Activated CD4-positive, CD25-positive, alpha-beta regulatory T cell treated with anti-CD3 and anti-CD28 coated beads, Interleukin-2, amount 50 U/mL, for 24 hours (primary cell): ENCODE measurements at places on chromosomes 2 and 18.
A peak's percentile ranks its signal among the peaks of the same experiment; 100 is the strongest.

GRCh38 chr2:3324404-3325281 is 53.0 kb downstream of the EIPR1 start:
- no peak for ATAC-seq

GRCh38 chr2:17752246-17752645 is 1.4 kb downstream of the SMC6 start:
- ATAC-seq: no peak

DNA sequence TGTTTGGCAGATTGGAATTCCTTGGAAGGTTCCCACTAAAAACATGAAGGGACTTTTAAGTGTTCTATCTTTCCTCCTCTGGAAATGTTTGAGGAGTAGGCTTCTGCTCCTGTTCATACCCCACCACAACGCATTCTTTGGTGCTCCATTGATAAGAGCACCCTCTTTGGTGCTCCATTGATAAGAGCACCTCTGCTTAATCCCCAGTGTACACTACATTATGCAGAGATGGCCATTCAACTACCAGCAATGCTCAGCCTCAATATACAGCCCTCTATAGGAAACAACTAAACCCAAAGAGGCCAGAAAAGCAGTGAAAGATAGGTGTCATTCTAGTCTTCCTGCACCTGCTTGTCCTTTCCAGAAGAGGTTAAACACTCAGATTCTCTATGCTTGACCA is 1.8 kb upstream of the CHAC2 start:
- no peak for ATAC-seq

- ATAC-seq: peak; percentile 49
Measured at GRCh38 chr2:18605115-18605514, 15.7 kb upstream of the NT5C1B start.

GRCh38 chr2:105400138-105400540 is 1.3 kb upstream of the FHL2 start:
- ATAC-seq: no peak

DNA sequence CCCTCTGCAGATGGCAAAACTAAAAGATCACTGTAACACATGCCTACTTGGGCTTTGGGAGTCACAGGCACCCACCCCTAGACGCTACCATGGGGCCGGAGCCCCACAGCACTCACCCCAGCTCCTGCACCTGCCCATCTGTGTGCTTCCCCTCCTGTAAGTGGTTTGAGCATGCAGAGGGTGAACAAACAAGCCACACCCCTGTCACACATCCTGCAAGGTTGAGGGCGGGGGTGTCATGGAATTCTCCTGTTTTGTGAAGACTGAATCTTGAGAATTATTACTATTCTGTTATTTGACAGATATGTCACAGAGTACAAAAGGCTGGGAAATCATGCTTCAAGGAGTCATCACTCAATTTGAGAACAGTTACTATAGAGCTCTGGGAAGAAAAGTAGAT is 60.9 kb downstream of the RFTN2 start:
- no peak for ATAC-seq

DNA sequence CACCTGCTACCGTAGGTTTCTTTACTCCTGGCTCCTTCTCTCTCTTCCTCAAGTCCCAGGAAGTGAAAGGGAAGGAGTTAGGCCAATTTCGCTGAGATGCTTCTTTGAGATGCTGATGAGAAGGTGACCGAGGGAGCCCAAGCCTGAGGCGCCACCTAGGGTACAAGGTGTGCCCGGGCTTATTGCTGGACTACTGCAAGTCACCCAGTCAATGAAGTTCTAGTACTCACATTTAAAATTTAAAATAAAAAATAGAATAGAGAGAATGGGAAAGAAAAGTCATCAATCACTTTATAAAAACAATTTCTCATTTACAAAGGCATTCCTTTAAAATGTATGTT is 45.3 kb downstream of the ACAA2 start:
- no peak for ATAC-seq

- no peak for ATAC-seq
Measured at GRCh38 chr2:112174383-112174782, 36.2 kb downstream of the FBLN7 start.

DNA sequence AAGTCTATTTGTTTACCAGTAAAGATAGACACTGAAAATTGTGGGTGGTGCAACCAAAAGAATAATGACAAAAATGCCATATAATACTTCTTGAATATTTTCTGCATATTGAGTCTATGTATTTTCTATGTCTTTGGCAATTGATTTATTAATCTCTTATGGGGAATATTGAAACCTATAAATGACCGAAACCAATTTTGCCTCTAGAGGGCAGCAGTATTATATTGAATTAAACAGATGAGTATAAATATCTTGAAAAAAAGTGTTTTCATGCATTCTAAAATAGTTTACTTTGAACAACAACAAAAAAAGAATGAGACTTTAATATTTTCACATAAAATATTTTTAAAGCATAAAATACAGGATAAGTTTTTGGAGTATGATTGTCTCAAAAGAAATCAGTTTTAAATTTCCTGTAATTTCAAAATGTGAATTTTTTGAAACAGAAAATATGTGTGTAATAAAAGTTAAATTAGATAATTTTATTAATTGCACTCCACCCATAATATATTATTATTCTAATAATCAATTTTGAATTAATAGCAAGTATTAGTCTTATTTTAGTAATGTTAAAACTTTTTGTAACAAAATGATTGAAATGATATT is 49.9 kb upstream of the CALCRL start:
- no peak for ATAC-seq

DNA sequence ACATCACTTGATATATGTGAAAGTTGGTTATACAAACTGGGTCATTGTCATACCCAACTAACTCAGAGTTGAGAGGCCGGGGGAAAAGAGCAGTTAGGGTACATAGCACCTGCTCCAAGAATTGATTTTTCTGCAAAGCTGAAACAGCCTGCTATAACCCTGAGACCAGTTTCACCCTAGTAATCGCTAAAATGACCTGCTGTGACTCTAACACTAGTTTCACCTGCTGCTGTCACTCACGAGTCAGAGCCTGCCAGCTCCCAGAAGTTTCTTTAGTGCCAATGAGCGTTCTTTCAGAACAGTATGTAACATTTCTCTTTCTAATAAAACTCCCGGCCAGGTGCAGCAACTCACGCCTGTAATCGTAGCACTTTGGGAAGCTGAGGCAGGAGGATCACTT is 28.0 kb downstream of the SRSF7 start:
- peak; percentile 58 for ATAC-seq

DNA sequence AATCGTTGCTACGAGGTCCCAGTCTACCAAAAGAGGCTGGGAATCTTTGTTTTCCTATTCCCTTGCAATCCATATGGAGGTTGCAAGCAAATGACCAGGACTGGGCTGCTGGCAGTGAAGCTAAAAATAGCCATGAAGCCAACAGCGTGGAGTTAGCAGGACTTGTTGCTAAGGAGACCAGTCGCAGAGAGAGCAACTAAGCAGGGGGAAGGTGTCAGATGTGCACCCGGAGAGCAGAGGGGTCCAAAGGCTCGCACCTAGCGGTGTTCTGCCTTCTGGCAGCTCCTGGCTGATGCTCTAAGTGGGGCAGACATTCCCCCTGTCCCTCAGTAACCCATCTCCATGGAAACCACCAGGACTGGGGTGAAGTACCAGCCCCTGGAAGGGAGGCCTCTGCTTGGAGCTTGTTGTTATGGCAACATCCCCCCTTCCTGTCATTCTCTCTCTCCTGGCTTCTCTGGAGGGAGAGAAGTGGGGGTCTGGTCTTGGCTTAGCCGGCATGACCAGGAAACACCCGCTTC is 84.6 kb downstream of the DNMT3A start:
- ATAC-seq: no peak

GRCh38 chr2:134359367-134360081 is 105.7 kb downstream of the MGAT5 start:
- no peak for ATAC-seq

- no peak for ATAC-seq
Measured at GRCh38 chr2:28635191-28635611, 116.4 kb upstream of the PPP1CB start.

DNA sequence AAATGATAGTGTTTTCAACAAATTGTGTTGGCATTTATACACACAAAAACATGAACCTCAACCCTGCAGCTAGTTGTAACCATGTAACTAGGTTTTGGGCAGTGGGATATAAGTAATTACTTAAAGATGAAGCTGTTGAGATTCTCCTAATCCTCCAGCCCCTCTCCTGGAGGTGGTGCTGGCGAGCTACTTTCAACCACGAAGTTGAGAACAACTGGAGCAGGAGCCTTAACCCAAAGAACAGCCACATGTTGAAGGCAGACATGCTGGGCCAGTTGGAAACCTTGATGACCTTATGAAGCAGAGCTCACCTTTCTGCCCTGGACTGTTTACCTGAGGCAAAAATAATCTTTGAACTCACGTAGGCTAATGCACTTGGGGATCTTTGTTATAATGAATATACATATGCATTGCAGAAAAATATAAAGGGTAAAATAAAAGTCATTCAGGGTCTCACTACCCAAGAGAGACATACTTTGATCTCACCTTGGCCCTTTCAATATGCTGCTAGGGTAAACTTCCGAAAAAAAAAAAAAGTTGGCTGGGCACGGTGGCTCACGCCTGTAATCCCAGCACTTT is 89.6 kb upstream of the NPAS2 start:
- ATAC-seq: no peak

- no peak for ATAC-seq
Measured at GRCh38 chr2:120591572-120591971, 144.1 kb upstream of the GLI2 start.
